CD4-positive, alpha-beta T cell treated with Interleukin-1 beta for 1 hour (primary cell): ENCODE measurements at places on chromosomes 7 and 10.

DNA sequence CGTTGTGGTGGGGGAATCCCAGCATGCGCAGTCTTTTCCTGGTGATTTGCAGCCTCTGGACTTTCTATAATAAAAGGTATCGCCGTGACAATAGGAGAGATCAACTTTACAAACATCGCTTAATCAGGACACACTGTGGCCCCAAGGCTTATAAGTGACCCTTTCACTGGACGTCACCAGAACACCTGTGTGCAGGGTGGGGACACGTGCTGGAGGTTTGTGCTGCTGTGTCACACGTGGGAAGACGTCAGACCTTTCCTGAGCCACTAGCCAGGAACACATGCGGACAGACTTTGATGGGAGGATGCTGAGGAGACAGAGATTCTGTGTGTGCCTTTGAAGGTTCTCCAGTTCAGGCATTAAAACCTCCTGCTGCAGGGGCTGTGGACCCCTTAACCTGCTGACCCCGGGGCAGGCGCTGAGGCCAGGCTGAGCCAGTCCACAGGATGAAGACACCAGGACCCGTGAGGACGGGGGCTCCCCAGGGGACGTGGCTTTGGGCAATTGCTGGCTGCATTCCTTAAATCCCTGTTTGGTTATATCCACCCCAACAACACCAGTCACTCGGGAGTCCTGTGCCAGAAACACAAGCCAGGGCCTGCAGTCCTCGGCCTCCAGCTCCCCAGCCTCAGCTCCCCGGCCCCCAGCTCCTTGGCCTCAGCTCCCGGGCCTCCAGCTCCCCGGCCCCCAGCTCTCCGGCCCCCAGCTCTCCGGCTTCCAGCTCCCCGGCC is 183.4 kb downstream of the PTPRN2 start:
- DNase-seq = no peak

DNA sequence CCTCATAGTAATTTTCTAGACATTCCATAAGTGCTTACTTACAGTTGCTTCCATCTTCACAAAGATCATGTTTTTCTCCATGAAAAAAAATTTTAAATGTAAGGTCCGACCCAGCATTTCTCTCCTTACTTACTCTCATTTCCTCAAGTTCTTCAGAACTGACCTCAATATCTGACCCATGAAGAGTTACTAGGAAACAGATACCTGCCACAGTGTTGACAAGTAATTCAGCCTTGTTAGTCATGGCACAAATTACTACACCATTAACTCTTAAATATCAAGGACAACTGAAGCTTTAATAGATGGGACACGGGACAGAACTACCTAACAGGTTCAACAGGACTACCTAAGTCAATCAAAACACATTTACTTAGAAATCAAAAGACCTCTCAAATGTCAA is 316.2 kb downstream of the POM121L12 start:
- DNase-seq = no peak

DNA sequence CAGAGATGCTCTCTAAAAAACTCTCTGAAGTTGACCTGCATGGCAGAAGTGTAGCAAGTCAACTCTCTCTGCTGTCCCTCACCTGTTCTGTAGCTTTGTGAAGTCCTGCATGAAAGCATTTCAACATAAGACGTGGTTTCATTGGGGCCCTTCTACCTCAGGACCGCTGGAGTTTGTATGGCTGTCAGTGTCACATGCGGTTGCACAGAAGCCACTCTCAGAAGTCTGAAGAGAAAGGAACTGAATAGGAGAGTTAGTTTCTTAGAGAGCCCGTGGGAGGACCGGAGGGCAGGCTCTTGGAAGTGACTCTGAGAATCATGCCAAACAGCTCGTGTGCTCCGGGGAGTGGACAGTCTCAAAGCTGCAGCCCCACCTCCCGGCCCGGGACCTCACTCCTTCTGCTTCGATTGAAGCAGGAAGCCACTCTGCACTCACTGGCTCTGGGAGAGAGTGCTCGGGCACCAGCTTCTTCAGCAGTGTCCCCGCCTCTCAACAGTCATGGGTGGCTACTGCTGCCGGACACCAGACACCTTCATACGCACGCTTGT is 486.7 kb downstream of the SDK1 start:
- DNase-seq = no peak

- DNase-seq = no peak
Observed at GRCh38 chr7:85125176-85125575, 61.7 kb downstream of the SEMA3D start.
